ENCODE measurements at places on chromosomes 5 and 9.

GRCh38 chr5:149456597-149457392, 77.7 kb upstream of the IL17B start:
- peak; percentile 96 for DNase-seq

DNA sequence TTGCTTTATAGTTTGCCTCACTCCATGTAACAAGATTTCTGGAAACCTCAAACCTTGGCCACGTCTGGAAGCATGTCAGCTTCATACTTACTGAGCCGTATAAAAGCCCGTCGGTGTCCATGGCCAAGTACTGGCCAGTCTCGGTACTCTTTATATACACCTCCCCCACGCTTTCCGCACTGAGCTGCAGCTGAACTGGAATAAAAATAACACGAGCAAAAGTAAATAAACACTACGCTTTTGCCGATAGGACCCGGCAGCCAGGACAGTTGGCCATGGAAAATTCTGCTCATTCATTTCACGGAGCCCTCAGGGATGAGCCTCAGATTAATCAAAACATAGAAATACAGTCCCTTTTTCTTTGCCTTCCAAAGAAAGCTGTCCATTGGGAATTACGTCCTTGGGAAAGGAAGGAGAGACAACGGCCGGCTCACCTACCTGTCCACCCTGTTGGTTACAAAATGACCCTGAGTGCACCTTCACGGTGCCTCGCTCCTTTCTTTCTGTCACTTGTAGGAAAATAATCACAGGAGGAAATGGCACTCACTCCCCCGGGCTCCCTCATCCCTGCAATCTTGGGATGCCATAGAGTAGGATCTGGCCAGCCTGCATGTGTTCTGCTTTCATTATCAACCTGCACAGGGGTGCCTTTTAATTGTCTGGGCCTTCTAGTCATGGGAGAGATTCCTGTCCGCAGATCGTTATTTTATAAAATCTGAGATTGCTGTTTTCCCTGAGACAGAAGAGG, 85.1 kb downstream of the FGF1 start:
- no peak for DNase-seq

DNA sequence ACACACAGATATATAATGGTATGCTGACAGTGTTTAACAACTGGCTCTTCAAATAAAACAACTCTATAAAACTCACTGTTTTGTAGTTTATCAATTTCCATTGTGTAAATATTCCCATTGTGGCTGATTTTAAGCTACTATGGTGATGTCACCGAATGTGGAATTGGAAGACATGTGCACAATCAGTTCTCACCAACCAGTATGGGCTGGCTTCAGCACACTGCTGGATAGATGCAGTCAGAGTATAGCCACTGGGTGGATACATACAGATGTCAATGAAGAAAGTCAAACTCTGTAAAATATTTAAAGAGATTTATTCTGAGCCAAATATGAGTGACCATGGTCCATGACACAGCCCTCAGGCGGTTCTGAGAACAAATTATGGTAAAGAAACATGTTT, 475.9 kb upstream of the SMARCA2 start:
- DNase-seq = no peak

- no peak for DNase-seq
Observed at GRCh38 chr5:141657937-141658545, 6.8 kb upstream of the FCHSD1 start.

DNA sequence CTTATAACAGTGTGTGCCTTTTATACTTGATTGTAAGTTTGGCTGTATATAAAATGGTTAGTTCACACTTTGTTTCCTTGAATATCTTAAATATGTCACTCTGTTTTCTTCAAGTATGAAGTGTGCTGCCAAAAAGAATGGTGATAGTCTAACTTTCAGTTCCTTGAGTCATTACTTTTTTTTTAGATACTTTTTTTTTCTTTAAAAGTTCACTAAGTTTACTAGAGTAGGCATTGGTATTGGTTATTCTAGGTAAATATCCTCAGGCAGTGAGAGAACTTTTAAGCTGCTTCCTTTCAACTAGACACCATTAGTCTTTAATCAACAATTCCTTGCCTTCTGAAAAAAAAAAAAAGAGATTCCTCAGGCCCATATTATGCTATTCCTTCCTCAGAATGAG, 41.9 kb downstream of the SPEF2 start:
- no peak for DNase-seq

GRCh38 chr9:98101416-98101815, 17.6 kb downstream of the TRIM14 start:
- DNase-seq = no peak

- no peak for DNase-seq
Observed at GRCh38 chr5:126970517-126971017, 59.8 kb downstream of the MARCHF3 start.

DNA sequence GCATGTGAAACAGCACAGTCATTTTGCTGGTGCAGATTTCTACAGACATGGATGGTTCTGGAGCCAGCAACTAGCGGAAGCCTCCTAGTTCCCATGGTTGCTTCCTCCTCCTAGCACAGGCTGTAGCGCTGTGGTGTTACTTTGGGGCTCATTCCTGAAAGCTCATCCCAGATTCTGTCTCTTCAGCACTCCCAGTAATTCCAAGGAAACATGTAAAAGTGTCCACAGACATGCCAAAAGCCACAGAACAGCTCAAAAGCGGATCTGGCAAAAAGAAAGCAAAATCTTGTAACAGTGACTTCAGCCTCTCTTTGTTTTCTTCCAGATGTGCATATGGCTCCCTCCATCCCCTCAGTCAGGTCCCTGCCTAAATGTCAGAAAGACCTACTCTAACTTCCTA, 144.1 kb downstream of the CEP120 start:
- no peak for DNase-seq

DNA sequence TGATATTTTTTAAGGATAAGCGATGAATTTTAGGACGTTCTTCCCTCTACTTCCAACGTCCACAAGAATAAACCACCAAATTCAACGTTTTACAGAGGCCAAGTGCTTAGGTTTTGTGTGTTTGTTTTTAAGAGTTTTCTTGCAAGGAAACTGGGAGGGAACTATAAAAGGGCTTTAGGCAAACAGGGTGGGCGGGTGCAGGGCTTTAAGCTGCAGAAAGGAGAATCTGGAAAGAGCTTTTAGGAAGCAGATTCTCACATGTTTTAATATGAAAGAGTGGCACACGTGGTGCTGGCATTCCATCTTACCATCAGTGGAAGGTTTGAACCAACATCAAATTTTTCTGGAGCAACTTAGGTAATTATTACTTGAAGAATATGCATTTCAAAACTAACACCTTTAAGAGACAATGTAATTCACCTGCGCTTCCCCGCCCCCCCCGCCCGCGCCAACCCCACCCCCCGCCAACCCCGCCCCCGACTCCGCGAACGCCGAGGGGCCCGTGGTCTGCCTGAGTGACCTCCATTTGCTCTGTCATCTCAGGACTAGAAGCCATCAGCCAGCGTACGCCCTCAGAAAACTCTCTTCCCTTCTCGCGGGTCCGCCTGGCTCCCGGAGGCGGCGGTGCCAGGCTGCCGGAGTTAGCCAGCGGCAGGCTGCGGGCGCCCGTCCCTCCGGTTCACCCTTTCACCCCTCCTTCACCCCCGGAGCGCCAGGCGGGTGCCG, 911 bp upstream of the PIK3R1 start:
- peak; percentile 51 for DNase-seq

DNA sequence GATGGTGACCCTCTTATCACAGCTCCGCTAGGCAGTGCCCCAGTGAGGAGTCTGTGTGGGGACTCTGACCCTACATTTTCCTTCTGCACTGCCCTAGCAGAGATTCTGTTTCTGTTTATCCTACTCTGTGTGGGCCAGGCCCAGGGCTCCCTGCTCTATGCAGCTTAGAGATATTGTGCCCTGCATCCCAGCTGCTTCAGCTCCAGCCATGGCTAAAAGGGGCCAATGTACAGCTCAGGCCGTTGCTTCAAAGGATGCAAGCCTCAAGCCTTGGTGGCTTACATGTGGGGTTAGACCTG, 2030.7 kb upstream of the CDH9 start:
- no peak for DNase-seq

DNA sequence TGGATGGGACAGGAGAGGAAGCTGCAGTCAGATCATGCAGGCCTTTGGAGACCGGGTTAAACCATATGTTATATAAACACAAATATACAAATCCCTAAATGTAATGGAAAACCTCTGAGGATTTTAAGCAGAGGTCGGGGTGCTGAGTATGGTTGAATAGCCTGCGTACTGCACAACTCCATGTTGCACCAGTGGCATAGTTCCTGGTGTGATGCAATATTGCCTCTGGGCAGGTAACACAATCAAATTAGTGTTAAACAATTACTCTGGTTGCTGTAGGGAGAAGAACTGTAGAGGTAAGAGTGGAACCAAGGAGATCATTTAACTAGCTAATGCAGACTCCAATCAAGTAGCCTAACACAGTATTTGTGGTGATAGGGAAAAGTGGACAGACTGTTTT, 21.3 kb upstream of the RNF145 start:
- DNase-seq = no peak

DNA sequence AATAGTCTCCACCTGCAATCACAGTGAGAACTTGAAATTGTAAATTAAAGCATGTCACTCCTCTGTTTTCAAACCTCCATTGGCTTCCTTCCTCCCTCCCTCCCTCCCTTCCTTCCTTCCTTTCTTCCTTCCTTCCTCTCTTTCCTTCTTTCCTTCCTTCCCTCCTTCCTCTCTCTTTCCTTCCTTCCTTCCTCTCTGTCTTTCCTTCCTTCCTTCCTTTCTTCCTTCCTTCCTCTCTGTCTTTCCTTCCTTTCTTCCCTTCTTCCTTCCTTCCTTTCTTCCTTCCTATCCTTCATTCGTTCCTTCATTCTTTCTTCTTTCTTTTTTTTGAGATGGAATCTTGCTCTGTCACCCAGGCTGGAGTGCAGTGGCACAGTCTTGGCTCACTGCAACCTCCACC, 595.0 kb upstream of the ZNF608 start:
- no peak for DNase-seq

DNA sequence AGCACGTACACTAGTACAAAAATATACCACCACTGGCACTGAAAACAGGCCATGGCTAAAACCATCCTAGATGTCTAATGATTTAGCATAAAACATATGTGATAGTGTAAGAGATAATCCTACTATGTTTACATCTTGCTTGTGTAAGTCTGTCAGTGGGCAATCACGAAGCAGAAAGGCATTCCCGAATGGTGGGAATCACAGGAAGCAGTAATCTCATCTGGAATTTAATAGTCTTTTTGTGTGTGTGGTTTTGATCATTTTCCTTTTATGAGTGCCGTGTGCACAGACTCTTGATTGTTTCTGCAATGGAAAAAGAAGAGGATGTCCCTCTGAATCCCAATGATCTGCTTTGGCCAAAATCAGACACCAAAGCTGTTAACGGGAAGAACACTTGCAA, 200.5 kb downstream of the EBF1 start:
- DNase-seq = no peak

DNA sequence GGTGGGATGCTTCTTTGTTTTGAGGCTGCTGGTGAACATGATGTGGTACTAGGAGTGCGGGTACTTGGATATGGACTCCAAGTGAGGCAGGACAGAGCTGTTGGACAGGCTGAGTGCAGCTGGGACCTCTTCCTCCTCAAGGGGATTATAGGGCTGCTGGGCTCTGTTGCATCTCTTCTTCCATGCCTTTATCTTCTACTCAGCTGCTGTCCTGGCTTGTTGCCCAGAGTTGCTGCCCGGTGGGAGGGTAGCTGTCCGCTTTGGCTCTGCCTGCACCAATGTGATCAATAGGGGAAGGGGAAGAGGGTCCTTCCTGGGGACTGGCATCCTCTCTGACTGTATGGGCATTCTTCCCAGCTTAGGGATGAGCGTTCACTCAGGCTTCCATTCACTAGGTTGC, 1217.9 kb upstream of the ACO1 start:
- DNase-seq = no peak

GRCh38 chr5:88941581-88941980, 58.6 kb upstream of the MEF2C start:
- no peak for DNase-seq

GRCh38 chr9:97858393-97858713, 5.3 kb downstream of the FOXE1 start:
- DNase-seq = no peak

GRCh38 chr5:160348080-160348479, 22.3 kb downstream of the C1QTNF2 start:
- peak; percentile 95 for DNase-seq

DNA sequence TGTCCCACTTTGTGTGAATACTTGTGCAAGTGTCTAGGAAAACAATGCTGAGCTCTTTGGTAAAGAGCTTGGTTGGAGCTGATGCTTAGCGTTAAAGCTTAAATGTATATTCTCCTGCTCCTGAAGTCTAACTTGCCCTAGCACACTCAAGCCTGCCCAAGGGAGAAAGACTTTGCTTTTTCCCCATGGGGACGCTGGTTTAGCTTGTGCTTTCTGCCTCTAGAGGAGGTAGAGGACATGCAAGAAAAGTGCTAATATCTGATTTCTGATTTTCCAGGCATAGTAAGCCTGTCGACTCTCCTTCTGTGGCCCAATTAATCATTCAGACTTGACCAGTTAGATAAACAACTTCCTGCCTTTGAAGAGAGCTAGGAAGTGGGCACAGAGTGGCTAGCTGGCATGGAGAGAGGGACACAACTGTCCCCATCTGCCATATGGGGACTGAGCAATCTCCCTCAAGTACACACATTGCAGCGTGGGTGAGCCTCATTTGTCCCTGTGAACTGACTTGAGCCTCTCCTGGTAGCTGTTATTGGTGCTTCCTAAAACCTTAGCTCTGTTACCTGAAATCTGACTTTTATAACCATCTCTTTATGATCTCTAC, 348.4 kb downstream of the BRINP1 start:
- no peak for DNase-seq

- no peak for DNase-seq
Observed at GRCh38 chr5:77379558-77380061, 112.5 kb downstream of the WDR41 start.

- DNase-seq = no peak
Observed at GRCh38 chr5:15695215-15695731, 195.3 kb downstream of the FBXL7 start.

GRCh38 chr9:13467157-13467556, 187.7 kb upstream of the MPDZ start:
- no peak for DNase-seq

Data from hematopoietic multipotent progenitor cell treated with erythropoietin and hydrocortisone succinate and interleukin-3 and kit ligand, for 6 days (in vitro differentiated cells).